ENCODE measurements at places on chromosomes 16 and 17. TPM values are rescaled to one million over a fixed set of nuclear protein-coding genes. Genes with fewer than 3 reads are reported as not detected.

DNA sequence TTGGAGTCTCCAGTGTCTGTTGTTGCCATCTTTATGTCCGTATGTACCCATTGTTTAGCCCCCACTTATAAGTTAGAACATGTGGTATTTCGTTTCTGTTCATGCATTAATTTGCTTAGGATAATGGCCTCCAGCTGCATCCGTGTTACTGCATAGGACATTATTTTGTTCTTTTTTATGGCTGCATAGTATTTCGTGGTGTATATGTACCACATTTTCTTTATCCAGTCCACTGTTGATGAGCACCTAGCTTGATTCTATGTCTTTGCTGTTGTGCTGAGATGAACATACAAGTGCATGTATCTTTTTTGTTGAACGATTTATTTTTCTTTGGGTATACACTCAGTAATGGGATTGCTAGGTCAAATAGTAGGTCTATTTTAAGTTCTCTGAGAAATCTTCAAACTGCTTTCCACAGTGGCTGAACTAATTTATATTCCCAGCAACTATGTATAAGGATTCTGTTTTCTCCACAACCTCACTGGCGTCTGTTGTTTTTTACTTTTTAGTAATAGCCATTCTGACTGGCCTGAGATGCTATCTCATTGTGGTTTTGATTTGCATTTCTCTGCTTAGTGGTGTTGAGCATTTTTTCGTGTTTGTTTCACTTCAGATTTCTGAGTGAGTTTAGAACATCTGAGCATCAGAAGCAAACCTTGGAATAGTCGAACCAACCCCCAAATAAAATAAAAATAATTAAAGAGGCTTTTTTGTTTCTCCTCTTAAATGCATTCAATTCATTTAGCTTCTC, 304.7 kb downstream of the ZFHX3 start:
- DNase-seq: no peak

DNA sequence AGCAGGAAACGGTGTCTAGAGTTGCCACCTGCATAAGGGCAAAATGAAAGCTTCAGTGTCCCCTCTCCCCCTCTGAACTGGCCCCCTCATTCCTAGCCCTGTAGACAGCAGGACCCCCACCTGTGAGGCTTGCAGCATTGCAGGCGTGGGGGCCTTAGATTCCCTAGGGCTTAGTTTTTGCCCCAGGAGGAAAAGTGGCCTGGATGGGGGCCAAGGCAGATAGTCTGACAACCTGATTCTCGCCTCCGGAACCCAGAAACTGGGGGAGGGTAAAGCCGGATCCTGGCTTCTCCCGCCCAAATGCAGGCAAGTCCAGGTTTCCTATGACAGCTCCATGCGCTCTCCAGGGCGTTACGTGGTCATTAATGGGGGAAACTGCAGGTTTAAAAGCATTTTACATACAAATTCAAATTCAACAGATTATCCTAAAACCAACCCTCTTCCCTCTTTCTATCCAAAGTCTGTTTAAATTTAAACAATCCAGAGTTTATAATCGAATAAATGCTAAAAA, 678 bp upstream of the HOXB6 start:
- no peak for DNase-seq

DNA sequence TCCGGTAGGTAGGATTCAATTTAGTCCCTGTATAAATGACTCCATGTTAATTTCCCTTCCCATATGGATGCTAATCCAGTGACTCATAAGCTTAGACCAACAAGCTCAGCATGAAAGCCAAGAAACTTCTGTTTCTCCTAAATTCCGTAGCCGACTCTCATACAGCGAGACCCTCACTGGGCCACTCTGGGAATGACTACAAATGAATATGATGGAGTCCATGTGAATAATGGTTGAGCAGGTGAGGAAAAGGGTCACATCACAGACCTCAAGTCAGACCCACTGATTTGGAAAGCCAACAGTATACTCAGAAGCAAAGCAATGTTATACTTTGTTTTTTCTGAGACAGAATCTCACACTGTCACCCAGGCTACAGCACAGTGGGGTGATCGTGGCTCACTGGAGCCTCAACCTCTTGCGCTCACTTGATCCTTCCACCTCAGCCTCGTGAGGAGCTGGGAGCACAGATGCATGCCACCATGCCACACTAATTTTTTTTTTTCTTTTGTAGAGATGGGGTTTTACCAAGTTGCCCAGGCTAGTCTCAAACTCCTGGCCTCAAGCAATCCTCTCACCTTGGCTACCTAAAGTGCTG, 14.6 kb downstream of the RSL1D1 start:
- no peak for DNase-seq

The MYOCD gene
- total RNA-seq: 13.7 TPM

The ANKFN1 gene
- not detected for total RNA-seq

All from osteocyte (in vitro differentiated cells).